Activated T-helper 2 cell treated with anti-CD3 and anti-CD28 coated beads, Interferon-gamma antibody, Interleukin-2, Interleukin-4, amounts not matched to agents 10 μg/mL and 5 μg/mL and 100 μg/mL, durations not matched to agents 14 hours and 24 hours and 36 hours (primary cell): ENCODE measurements at places on chromosomes 1 and 21. TPM values are rescaled to one million over a fixed set of nuclear protein-coding genes. Genes with fewer than 3 reads are reported as not detected.

DNA sequence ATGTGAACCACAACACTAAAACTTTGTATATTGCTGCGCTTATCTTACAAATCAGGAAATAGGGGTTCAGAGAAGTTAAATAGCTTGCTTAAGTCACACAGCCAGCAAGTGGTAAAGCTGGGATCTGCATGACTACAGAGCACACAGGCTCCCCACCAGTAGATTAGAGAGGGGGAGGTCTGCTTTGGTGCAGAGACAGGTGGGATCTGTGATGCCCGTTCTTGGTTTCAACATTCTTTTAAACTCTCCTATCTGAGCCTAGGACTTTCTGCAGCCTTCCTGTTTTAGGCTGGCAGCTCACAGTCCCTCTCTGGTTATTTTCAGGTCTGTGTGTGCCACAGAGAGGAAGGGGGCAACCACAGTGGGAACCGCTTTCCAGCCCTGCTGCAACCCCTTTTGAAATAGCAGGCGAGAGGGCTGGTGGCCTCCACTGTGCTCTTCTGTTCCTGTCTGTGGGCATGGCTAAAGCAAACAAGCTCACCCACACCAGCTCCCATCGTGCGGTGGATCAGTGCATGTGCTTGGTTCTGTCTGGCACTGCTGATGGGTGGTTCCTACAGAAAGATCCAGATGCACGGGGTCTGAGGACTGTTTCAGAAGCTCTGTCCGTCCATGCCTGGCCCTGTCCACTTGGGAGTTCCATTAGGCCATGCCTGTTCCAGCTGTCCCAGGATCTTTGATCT is 1.7 kb upstream of the IL6R start:
- no peak overlapping the region for H3K4me3 ChIP-seq
- H3K36me3 ChIP-seq: no peaks in the 10 kb centered on the region
- DNase-seq: no peak
- peaks cover 52% of the 10 kb centered on the region for H3K4me1 ChIP-seq
- H3K27ac ChIP-seq: no peak overlapping the region
- H3K27me3 ChIP-seq: peaks cover 6% of the 10 kb centered on the region

GRCh38 chr1:47517946-47518345 is 80.1 kb downstream of the FOXD2 start:
- H3K27me3 ChIP-seq: peaks cover 6% of the 10 kb centered on the region
- no peak overlapping the region for H3K27ac ChIP-seq
- H3K36me3 ChIP-seq: no peaks in the 10 kb centered on the region
- no peak for DNase-seq
- no peaks in the 10 kb centered on the region for H3K4me1 ChIP-seq

GRCh38 chr21:32884062-32884461 is 112.5 kb upstream of the PAXBP1 start:
- no peaks in the 10 kb centered on the region for H3K4me1 ChIP-seq
- no peaks in the 10 kb centered on the region for H3K36me3 ChIP-seq
- peaks cover 11% of the 10 kb centered on the region for H3K27me3 ChIP-seq
- H3K27ac ChIP-seq: no peak overlapping the region
- H3K4me3 ChIP-seq: no peak overlapping the region

GRCh38 chr1:31587720-31588423 is 11.6 kb downstream of the TINAGL1 start:
- H3K4me1 ChIP-seq: no peaks in the 10 kb centered on the region
- no peaks in the 10 kb centered on the region for H3K36me3 ChIP-seq
- H3K4me3 ChIP-seq: no peak overlapping the region
- peak; percentile 40 for DNase-seq
- H3K27ac ChIP-seq: no peak overlapping the region

DNA sequence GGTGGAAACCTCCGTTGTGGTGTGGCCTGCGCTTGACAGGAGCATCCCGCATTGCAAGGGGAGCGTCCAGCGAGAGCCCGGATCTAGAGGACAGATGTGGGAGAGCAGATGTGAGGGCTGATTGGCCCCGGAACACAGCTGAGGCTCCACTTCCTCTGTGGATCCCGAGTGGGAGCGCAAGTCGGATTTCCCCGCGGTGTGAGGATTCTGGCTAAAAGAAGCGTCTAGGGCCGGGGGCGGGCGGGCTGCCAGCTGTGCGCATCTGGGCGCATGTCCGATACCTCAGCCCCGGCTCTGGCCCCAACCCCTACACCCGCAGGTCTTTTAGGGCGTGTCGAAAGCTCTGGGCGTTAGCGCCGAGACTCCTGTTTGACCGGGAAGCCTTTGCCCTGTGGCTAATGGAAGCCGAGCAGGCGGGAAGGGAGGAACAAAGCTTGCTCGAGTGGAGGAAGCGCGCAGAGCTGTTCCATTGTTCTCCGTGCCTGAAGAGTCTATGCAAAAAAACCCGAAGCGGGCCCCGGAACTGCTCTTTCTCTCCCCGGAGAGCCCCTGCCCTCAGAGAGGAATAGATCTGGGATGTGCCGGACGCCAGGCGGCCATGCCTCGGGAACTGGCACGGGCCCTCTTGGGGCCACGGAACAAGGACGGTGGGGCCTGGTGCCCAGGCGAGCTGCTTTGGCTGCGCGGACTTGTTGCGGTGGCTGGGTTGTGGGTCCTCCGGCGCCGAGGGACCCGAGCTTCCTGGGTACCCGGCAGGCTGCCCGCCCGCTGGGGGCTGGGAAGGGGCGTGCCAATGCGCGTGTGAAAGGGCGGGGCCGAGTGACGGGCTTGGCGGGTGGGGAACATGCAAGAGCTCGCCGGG is 111.1 kb downstream of the NAV1 start:
- H3K27me3 ChIP-seq: peaks cover 43% of the 10 kb centered on the region
- H3K4me1 ChIP-seq: no peaks in the 10 kb centered on the region
- H3K27ac ChIP-seq: no peak overlapping the region
- no peak for DNase-seq

DNA sequence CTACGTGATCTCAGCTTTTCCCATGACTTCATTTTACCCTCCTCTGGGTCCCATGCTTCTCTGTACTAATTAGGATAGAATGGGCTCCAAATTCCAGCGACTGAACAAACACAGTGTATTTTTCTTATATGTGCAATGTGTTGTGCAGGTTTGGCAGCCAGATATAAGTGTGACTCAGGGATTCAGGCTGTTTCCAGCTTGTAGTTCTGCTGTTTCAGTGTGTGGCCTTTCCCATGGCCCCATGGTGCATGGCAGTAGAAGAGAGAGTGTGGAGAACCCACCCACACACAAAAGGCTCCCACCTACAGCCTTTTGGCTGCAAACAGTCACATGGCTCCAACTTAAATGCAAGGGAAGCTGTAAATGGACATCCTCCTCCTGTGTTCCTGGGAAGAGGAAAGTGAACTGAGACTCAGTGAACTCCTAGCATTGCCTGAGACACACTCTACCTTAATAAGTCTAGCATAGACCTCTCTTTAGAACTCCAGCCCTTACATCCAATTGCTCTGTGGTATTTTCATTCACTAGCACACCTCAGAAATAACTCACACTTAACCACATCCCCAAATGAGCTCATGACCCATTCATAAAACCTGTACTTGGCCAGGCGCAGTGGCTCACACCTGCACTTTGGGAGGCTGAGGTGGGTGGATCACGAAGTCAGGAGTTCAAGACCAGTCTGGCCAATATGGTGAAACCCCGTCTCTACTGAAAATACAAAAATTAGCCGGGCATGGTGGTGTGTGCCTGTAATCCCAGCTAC is 58.7 kb downstream of the KIAA0040 start:
- peaks cover 31% of the 10 kb centered on the region for H3K27me3 ChIP-seq
- H3K27ac ChIP-seq: no peak overlapping the region
- H3K36me3 ChIP-seq: no peaks in the 10 kb centered on the region
- peaks cover 10% of the 10 kb centered on the region for H3K4me1 ChIP-seq

GRCh38 chr1:43276673-43277072 is 6.9 kb downstream of the TMEM125 start:
- H3K4me3 ChIP-seq: no peak overlapping the region
- peaks cover 10% of the 10 kb centered on the region for H3K4me1 ChIP-seq
- peaks cover 7% of the 10 kb centered on the region for H3K36me3 ChIP-seq
- no peak overlapping the region for H3K27ac ChIP-seq
- no peaks in the 10 kb centered on the region for H3K27me3 ChIP-seq

- no peaks in the 10 kb centered on the region for H3K36me3 ChIP-seq
- peaks cover 2% of the 10 kb centered on the region for H3K4me1 ChIP-seq
- DNase-seq: no peak
- H3K27ac ChIP-seq: no peak overlapping the region
These were observed 21.3 kb upstream of the CYP4X1 start for GRCh38 chr1:47002211-47002610.

DNA sequence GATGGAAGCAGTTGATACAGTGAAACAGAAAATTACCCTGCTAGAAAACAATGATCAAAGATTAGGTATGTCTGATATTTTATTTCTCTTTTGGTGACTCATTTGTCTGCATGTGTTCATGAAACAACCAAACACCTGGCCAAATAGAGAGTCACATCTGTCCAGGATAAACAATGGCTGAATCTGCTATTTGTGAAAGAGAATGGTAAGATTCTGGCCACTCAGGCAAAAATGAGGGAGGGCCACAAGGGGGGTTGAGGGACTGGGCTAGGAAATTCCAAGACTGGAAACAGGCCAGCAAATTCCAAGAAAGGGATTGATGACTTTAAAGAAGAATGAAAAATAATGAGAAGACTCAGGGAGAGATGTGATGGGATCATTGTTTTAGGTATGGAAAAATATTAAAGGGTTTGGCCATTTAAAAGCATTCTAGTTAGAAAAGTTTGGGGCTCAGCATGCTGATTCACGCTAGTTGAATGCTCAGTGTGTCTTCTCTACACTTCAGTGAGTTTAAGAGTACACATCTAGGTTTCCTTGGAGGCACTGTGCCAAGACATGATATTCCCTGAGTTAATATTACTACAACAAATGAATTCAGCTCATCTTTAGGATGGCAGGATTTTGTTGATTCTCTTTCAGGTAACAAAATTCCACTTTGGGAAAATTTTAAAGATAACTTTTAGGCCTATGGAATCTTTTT is 44.9 kb downstream of the TRAF5 start:
- H3K4me1 ChIP-seq: peaks cover 28% of the 10 kb centered on the region
- DNase-seq: no peak
- H3K36me3 ChIP-seq: peaks cover 81% of the 10 kb centered on the region
- no peaks in the 10 kb centered on the region for H3K27me3 ChIP-seq

DNA sequence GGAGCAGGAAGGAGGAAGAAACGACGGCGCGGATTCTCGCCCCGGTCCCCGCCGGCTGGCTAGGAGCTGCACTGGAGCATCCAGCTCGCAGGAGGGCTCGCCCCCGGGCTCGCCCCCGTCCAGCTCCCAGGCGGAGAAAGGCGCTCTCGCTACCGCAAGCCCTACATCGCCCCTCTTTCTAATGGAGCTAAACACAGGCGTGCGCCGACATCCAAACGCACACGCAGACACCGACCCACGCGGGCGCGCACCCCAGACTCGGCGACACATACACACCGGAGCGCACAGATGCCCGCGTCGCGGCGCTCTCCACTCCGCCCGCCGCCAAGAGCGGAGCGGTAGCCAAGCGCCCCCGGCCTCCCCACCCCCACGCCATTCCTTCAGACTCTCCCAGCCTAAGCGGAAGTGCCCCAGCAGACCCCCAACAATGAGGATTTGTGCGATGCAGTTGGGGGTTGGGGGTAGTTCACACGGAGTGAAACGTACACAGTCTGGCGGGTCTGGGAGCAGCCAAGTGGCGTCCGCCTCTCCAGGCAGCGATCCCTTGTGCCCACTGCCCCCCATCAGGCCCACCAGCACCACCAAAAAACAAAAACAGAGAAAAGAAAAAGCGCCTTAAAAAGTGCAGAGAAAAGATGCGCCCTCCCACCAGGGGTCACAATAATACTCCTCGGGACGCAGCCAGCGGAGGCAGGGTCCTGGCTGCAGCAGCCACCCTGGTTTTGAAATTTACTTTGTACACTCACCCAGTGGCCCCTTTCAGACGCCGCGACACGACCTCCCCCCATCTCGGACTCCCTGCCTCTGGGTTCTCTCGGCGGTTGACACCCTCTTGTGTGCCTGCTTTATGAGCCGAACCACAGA is 1.4 kb downstream of the DAB1 start:
- no peaks in the 10 kb centered on the region for H3K36me3 ChIP-seq
- peaks cover 60% of the 10 kb centered on the region for H3K27me3 ChIP-seq
- no peak for DNase-seq
- no peaks in the 10 kb centered on the region for H3K4me1 ChIP-seq
- no peak overlapping the region for H3K4me3 ChIP-seq
- no peak overlapping the region for H3K27ac ChIP-seq

DNA sequence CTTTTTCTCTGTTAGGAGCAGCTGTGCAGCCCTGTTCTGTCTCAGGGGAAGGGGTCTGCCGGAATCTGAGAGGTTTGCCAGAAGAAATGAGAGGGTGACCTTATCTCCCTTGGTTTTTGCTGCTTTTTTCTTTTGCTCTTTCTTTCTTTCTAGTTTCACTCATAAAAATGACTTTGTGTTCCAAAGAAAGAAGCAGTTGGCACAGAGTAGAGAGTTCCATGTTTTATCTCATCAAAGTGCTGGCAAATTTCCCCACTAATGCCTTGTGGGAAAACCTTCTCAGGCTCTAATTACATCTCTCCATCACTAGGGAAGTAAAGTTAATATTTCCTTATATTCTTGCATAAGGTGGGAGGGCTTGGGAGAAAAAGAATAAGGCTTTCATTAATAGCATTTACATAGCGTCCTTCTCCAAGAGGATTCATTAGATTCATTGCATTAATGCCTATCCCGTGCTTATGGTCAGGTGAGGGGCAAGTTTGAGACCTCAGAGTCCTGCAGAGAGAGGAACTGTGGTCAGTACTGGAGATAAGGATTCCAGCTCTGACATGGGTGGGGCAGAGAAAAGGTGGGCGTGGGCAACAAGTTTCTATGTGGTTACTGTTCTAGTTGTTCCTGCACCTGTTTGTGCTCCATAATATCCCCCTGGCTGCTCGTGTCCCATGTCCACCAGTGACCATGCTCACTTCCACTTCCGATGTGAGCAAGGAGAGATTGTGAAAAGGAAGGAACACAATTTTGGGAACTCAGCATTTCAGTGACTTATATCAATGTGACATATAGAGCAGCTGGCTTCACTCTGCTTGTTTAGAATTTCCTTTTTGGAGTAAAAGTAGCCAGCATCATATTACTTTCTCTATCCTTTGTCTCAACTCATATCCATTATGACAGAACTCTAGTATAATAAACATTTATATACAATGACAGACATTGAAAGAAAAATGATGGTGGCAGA is 79.5 kb downstream of the DISC1 start:
- H3K36me3 ChIP-seq: no peaks in the 10 kb centered on the region
- H3K4me1 ChIP-seq: no peaks in the 10 kb centered on the region
- H3K27me3 ChIP-seq: no peaks in the 10 kb centered on the region
- no peak overlapping the region for H3K4me3 ChIP-seq

STPG1 gene
- 4.9 and 6.0 TPM in 2 replicates for total RNA-seq

CNR2 gene
- total RNA-seq: 0.05 and 0.07 TPM in 2 replicates

PGLYRP3 gene
- not detected in 2 replicates for total RNA-seq
